Cortex of kidney (tissue), 1 donor: ENCODE measurements at places on chromosomes 5 and 9.

DNA sequence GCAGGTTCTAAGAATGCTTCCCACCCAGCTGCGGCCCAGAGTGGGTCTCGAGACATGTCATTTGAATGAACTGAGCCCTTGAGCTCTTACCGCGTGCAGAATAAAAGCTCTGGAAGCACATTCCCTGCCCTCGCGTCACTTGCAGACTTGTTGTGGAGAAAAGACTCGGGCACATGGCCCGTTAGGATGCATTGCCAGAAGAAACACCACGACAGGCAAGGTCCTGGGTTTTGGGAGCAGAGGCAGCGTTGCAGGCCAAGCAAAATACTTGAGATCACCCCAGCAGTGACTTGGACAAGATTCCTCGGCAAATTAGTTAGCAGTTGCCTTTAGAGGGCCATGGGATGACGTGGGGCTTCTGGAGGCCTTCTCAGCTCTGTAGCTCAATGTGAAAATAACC, 170.8 kb upstream of the MSX2 start:
- DNase-seq = no peak

GRCh38 chr9:116674210-116674980, 12.7 kb upstream of the TRIM32 start:
- no peak for DNase-seq

GRCh38 chr9:88737876-88738275, 202.9 kb downstream of the NXNL2 start:
- DNase-seq = no peak

GRCh38 chr5:127417528-127417927, 99.9 kb upstream of the PRRC1 start:
- no peak for DNase-seq

GRCh38 chr5:108295578-108296368, 86.1 kb downstream of the FBXL17 start:
- no peak for DNase-seq

DNA sequence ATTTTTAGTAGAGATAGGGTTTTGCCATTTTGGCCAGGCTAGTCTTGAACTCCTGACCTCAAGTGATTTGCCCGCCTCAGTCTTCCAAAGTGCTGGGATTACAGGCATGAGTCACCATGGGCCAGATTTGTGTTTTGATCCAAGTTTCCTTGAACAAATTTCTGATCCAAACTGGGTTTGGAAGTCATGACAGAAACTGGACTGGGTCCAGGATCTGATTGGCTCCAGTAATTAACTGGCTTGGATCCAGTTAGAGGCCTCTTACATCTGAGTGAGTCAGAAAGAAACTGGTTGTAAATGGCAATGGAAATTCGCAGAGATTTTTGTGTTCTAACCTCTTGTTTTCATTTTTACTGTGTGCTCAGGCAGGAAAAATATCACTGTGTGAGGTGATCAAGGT, 141.6 kb downstream of the SLC25A46 start:
- no peak for DNase-seq

GRCh38 chr5:146849694-146850303, 28.8 kb downstream of the PPP2R2B start:
- DNase-seq = no peak

- DNase-seq = no peak
These were observed 55.8 kb downstream of the EPB41L4B start for GRCh38 chr9:109264877-109265587.

DNA sequence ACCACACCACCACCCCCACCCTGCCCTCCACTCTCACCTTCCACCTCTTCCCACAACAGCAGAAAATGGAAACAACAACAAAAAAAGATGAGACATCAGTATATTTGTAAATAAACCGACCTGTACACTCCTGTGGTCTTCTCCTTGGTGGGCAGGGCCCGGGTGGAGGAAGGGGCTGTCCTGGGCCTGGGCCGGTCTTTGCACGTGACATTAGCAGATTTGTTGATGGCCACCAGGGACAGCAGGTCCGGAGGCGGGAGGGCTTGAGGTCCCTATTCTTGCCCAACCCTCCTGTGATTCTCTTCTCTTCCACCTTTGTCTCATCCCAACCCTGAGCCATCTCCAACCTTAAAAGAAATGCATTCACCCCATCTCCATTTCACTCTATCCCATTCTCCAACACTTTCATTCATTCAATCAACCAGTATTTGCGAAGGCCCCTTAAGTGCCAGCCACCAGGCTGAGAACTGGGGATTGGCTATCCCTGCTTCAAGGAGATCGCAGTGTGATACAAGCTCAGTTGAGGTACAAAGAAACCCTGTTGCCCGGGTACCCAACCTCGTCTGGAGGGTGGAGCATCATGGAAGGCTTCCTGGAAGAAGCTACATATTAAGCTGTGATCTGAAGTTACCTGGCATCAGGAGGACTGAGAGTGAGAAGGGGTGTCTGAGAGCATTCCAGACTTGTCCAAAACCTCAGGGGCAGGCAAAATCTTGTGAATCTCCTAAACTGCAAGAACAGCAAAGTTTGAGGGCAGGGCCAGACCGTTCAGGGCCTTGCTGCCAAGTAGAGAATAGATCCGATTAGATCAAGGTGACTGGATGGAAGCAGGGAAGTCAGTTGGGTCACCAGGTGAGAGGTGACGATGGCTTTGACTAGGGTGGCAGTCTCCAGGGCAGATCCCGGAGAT, 87.4 kb downstream of the LMX1B start:
- no peak for DNase-seq

GRCh38 chr5:172939071-172939470, 20.2 kb upstream of the RPL26L1 start:
- DNase-seq = no peak

GRCh38 chr5:122896598-122897282, 51.3 kb downstream of the SNX24 start:
- DNase-seq = no peak

DNA sequence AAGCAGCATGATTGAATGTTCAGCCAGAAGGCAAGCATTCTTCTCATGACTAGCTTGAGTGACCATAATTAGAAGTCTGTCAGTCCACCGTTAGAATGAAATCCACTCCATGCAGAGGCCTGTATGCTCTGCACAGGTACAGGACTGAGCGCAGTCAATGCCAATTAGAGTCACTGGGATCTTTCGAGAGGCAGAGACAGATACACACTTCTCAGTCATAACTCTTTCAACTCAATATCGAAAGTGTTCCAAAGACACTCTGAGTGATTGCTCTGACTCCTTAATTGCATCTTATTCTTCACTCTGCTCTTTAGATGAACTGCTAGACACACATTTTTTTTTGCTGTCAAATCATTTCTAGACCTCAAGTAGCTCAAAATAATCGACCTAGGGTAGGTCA, 203.6 kb downstream of the GABRB2 start:
- no peak for DNase-seq

DNA sequence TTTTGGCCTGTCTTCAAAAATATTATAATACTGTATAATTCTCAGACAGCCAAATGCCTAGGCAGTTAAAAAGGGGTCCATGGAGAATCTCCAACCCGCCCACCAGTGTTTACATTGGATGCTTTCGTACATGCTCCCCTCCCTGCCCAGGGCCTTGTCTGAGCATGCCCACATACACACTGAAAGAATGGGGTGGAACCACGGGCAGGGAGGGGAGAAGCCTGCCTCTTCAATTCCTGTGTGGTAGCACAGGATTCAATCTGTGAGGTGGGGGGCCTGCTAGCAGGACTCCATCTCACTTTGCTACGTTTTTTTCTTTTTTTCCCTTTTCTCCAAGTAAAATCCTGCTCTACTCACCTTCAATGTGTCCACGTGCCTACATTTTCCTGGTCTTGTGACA, 314.7 kb upstream of the GRAMD2B start:
- no peak for DNase-seq

GRCh38 chr9:13063880-13064459, 215.5 kb downstream of the MPDZ start:
- DNase-seq = no peak

DNA sequence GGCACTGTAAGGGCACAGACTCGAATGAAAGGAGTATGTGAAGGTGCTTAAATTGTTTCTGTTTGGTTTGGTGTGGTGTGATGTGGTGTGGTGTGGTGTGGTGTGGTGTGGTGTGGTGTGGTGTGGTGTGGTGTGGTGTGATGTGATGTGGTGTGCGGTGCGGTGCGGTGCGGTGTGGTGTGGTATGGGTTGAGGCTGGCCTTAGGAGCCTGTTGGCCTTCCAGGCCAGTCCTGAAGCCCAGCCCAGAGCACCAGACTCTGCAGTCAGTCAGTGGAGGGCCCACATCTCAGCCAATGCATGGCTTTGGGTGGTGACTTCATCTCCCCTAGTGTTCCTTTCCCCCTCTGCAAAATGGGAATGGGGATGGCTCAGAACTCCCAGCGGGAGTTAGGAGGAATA, 85.8 kb downstream of the KCNIP1 start:
- no peak for DNase-seq

GRCh38 chr5:1502046-1502736, 21.6 kb downstream of the LPCAT1 start:
- no peak for DNase-seq

DNA sequence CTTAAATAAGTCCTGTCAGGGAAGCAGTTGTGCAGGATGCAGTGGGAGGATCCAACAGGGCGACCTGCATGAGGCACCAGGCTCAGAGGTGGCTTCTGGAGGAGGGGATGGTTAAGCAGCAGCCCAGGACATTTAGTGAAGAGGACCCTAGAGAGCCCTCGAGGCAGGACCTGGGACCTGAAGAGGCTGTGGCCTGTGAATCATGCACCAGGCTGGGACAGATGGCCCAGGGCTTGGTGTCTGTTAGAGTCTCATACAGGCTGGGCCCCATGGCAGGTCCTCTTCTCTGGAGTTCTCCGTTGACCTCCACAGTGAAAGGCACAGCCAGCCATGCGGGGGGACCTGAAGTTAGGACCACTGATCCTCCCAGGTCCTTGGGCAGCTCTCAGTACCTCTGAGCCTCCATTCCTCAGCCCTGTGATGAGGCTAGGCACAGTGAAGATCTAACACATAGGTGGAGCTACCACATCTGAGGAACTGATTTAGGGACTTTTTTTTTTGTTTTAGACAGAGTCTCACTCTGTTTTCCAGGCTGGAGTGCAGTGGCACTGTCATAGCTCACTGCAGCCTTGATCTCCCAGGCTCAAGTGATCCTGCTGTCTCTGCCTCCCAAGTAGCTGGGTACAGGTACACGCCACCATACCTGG, 60.8 kb upstream of the GARNL3 start:
- DNase-seq = no peak

GRCh38 chr5:129904667-129905472, 605 bp downstream of the CHSY3 start:
- DNase-seq = no peak

DNA sequence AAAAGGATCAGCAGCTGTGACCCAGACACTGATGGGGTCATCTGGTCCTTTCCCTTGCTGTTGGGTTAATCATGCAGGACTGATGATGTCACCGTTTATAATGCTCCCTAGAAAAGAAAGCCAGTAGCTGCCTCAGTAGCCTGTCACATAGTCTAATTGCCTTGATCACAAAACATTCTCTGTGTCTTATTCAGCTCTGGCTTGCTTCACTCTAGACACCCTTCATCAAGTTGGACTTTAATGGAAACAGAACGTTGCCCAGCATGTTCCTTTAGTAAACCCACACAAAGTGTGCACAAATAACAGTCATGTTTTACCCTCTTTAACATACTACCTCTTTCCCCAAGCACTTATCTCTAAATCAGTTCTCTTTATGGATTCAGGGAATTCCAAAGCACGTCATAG, 170.8 kb downstream of the SGCD start:
- DNase-seq = no peak

GRCh38 chr9:5140151-5140550, 45.3 kb downstream of the INSL6 start:
- DNase-seq = no peak

DNA sequence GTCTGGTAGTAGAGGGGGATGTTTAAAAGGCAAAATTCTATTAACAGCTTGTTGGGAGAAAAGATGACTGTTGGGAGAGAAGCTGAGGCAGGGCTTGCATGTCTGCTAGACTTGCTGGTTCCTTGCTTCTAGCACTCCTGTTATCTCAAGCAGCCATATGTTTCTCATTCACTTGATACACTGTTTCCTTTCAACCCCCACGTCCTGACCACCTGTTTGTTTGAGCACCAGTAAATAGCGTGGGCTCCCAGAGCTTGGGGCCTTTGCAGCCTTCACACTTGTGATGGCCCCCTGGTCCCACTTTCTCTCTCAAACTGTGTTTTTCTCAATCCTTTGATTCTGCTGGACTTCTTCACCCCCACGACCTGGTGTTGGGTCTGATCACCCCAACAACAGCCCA, 111.7 kb upstream of the TMEM161B start:
- no peak for DNase-seq

DNA sequence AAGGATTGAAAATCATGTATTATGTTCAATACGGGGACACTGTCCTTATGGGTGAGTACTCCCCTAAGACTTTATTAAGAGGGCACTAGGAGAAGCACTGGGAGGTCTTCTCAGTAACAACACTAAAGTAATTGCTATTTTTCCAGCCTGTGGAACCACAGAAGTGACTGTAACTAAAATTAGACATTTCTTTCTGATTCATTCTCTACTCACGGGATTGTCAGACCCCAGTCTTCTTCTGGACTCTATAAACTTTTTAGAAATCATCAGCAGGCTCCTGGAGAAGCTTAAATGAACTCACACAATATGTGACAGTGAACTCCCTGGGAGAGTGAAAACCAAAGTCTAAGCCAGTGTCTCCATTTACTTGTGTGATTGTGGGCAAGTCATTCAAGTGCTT, 14.5 kb downstream of the TLR4 start:
- no peak for DNase-seq

GRCh38 chr5:175829813-175830585, 41.4 kb upstream of the CPLX2 start:
- no peak for DNase-seq

GRCh38 chr9:74331607-74332006, 165.5 kb upstream of the RORB start:
- no peak for DNase-seq

GRCh38 chr9:34557426-34558321, 31.9 kb downstream of the CNTFR start:
- DNase-seq = no peak

DNA sequence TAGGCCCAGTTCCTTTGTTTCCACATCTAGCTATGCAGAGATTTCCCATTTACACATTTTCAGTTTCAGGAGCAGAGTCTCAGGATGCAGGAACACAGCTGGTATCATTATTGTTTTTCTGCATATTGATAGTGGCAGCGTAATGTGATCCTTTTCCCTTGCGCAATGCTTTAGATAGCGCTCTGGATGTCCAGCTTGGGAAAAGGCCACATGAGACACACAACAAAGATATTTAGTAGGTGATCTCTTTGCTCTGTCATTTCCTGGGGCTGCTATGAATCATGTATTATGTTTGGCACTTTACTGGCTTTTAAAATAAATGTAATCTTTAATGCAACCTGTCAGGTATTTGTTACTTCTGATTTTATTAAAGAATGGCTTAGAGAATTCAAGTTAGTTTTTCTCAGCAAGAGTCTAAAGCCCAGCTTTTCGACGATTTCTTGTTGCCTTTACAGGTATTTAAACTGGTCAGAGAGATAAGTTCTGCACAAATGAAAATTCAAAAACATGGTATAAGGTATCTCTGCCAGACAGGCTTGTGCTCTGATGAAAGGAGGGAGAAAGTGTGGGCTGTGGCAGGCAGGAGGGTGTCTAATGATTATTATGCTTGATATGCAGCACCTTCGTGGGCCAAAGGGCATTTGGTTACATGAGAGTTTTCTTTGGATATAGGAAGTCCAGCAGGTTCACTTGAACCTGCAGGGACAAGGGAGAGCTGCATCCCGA, 42.2 kb downstream of the PTTG1 start:
- no peak for DNase-seq
